ENCODE measurements at places on chromosomes 6 and 20. TPM values are rescaled to one million over a fixed set of nuclear protein-coding genes. Genes with fewer than 3 reads are reported as not detected.

Gene ADGRG6
- total RNA-seq: 0.26 TPM

DNA sequence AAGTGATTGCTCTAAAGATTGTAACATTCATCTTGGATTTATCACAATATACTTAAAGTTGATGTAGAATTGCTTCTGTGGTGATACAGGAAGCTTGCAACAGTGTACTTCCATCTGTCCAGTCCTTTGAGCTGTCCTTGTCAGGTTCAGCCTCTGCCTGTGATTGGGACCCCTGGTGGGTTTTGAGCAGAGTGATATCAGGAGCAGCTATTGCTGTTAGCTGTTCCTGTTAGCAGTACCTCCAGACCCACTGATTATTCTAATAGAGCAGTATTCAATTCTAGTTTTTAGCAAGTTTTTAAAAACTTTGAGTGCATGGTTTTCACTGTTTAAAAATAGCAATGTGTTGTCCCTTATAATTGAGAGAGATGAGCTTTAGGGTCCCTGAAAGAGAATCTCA is 48.8 kb downstream of the TULP4 start:
- peaks cover 4% of the 10 kb centered on the region for H3K36me3 ChIP-seq
- peaks cover 35% of the 10 kb centered on the region for H3K4me1 ChIP-seq
- DNase-seq: no peak
- no peak overlapping the region for H3K27ac ChIP-seq
- H3K27me3 ChIP-seq: no peaks in the 10 kb centered on the region

DNA sequence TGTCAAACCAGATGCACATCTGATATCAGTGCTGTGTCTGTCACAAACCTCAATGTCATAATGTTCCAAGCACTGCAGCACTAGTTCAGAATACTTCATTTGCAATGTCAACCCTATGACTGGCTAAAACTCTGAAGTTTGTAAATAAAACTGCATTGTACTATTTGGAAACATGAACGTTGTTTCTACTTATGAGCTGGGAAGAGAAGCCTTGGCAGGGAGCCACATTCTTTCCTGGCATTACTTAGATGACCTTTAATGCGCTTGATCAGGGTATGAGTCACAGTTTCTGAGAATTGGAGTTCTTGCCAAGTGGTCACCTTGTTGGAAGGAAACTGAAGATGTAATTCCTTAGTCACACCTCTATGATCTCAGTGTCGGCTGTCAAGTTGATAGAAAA is 664.8 kb upstream of the MMS22L start:
- no peak for DNase-seq
- H3K36me3 ChIP-seq: no peaks in the 10 kb centered on the region
- H3K27me3 ChIP-seq: no peaks in the 10 kb centered on the region
- H3K4me1 ChIP-seq: no peaks in the 10 kb centered on the region

GRCh38 chr6:15654250-15654649 is 8.6 kb downstream of the DTNBP1 start:
- H3K27ac ChIP-seq: no peak overlapping the region
- no peaks in the 10 kb centered on the region for H3K27me3 ChIP-seq
- H3K4me1 ChIP-seq: peaks cover 23% of the 10 kb centered on the region
- peaks cover 13% of the 10 kb centered on the region for H3K36me3 ChIP-seq
- no peak for DNase-seq

- peaks cover 15% of the 10 kb centered on the region for H3K36me3 ChIP-seq
- peak overlapping the region; percentile 85 for H3K27ac ChIP-seq
- no peak for DNase-seq
- no peaks in the 10 kb centered on the region for H3K27me3 ChIP-seq
- peaks cover 44% of the 10 kb centered on the region for H3K4me1 ChIP-seq
Observed at GRCh38 chr20:32278199-32278643, 770 bp downstream of the KIF3B start.

DNA sequence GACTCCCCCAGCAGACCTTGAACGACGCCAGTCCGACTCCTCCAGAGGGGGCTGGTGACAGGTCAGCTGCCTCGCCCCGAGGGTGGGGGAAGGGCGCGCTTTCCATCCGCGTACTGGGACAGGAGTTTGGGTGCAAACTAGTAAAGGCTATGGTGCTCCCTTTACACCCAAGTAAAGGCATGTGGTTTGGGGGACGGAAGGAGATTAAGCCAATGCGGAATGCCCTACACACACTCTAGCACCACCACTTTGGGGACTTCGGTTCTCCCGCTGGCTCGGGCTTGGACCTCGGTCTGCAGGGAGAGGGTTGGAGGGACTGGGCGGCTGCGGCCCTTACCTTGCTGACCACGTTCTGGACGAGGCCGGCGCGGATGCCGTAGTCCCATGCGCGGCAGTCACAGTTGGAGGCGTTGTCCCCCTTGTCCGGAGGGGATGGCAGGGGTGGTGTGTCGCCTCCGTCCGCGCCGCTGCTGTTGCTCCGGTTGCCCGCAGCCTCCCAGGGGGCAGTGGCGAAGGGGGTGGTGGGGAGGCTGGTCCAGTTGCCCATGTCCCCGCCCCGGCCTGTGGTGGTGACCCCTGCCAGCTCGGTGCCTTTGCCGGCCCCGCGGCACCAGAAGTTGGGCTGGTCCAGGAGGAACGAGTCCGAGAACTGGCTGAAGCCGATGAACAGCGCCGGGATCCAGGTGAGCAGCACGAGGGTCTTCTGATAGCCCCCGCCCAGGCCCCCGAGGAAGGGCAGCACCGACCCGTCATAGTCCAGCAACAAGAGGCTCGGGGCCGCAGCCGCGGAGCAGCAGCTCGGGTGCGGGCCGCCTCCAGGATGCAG is 1.1 kb downstream of the SLC22A23 start:
- peaks cover 49% of the 10 kb centered on the region for H3K27me3 ChIP-seq
- H3K27ac ChIP-seq: no peak overlapping the region
- no peak for DNase-seq
- H3K36me3 ChIP-seq: no peaks in the 10 kb centered on the region
- H3K4me3 ChIP-seq: no peak overlapping the region

DNA sequence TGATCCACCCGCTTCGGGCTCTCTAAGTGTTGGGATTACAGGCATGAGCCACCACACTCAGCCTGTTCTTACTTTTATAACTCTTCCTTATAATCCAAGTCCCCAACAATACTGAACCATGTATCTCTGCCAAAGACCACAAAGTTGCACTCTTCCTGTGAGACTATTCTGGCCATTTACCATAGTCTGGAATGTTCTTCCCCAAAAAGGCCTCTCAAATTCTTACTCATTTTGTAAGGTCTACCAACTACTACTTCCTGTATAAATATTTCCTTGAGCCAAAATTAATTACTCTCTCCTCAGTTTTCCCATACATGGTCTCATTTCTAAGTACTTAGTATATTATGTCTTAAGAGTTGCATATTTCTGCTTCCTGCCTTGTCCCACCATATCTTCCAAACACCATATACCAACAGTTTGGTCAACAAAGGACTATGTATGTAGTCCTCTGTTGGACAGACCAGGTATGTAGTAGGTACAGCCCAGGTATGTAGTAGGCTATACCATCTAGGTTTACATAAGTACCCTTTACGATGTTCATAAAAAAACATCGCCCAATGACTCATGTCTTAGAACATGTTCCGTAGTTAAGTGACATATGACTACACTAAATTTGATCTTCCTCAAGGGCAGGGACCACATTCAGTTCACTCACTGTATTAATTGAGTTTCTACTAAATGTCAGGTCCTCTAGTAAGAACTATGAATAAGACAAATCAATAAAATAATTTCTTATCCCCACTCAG is 22.0 kb downstream of the RANBP9 start:
- no peaks in the 10 kb centered on the region for H3K27me3 ChIP-seq
- peaks cover 42% of the 10 kb centered on the region for H3K4me1 ChIP-seq
- no peak for DNase-seq

Gene TINAG
- not detected for total RNA-seq

Gene EIF2S2
- total RNA-seq: 106 TPM

DNA sequence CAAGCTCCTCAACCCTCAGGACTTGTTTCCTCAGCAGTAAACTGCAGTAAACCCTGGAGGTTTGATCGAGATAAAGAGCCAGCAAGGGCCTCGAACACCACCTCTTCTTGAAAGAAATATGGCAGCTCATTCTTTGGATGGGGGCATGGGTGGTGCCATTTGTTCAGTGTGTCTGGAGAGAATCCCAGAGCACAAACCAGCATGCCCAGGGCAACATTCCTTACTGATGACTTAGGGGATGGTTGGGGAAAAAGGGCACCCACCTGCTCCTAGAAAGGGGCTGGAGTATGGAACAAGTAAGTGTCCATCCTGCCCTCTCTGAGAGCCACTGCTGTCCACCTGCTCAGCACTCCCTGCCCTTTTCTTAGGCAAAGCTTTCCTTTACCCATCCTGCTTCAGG is 31.3 kb upstream of the ZFAND3 start:
- no peak overlapping the region for H3K4me3 ChIP-seq
- H3K27me3 ChIP-seq: peaks cover 32% of the 10 kb centered on the region
- no peaks in the 10 kb centered on the region for H3K36me3 ChIP-seq
- DNase-seq: no peak
- H3K4me1 ChIP-seq: peaks cover 12% of the 10 kb centered on the region
- no peak overlapping the region for H3K27ac ChIP-seq

GRCh38 chr20:5168651-5169396 is 42.0 kb downstream of the CDS2 start:
- H3K27me3 ChIP-seq: no peaks in the 10 kb centered on the region
- H3K36me3 ChIP-seq: peaks cover 2% of the 10 kb centered on the region
- peaks cover 51% of the 10 kb centered on the region for H3K4me1 ChIP-seq
- DNase-seq: no peak

Gene ILRUN
- total RNA-seq: 73.7 TPM

Gene MRPL14
- total RNA-seq: 45.8 TPM

GRCh38 chr20:54058420-54059139 is 11.8 kb downstream of the BCAS1 start:
- H3K4me3 ChIP-seq: no peak overlapping the region
- H3K27ac ChIP-seq: no peak overlapping the region
- H3K4me1 ChIP-seq: peaks cover 11% of the 10 kb centered on the region
- H3K27me3 ChIP-seq: peaks cover 2% of the 10 kb centered on the region
- DNase-seq: no peak

- peak; percentile 73 for DNase-seq
- H3K27ac ChIP-seq: peak overlapping the region; percentile 91
- no peaks in the 10 kb centered on the region for H3K27me3 ChIP-seq
- H3K4me1 ChIP-seq: peaks cover 52% of the 10 kb centered on the region
- peak overlapping the region; percentile 56 for H3K4me3 ChIP-seq
Observed at GRCh38 chr6:158207422-158207788, 39.3 kb downstream of the GTF2H5 start.

Gene LRRC73
- 0.09 TPM for total RNA-seq

Gene C20orf204
- total RNA-seq: 17.5 TPM

Gene CCM2L
- total RNA-seq: not detected

Gene ZSCAN9
- total RNA-seq: 7.0 TPM

GRCh38 chr6:161446949-161447348 is 173.1 kb upstream of the AGPAT4 start:
- peaks cover 8% of the 10 kb centered on the region for H3K27me3 ChIP-seq
- no peak for DNase-seq
- no peak overlapping the region for H3K4me3 ChIP-seq
- peaks cover 5% of the 10 kb centered on the region for H3K4me1 ChIP-seq
- H3K36me3 ChIP-seq: no peaks in the 10 kb centered on the region

- no peak overlapping the region for H3K27ac ChIP-seq
- H3K36me3 ChIP-seq: no peaks in the 10 kb centered on the region
- DNase-seq: no peak
- H3K4me3 ChIP-seq: no peak overlapping the region
- H3K27me3 ChIP-seq: peaks cover 74% of the 10 kb centered on the region
- H3K4me1 ChIP-seq: peaks cover 3% of the 10 kb centered on the region
Observed at GRCh38 chr20:32045999-32046398, 6.0 kb upstream of the HCK start.

- H3K36me3 ChIP-seq: no peaks in the 10 kb centered on the region
- DNase-seq: no peak
- peaks cover 19% of the 10 kb centered on the region for H3K4me1 ChIP-seq
- H3K27me3 ChIP-seq: peaks cover 31% of the 10 kb centered on the region
- H3K27ac ChIP-seq: no peak overlapping the region
Observed at GRCh38 chr6:33934731-33935270, 131.0 kb upstream of the MLN start.

- H3K27ac ChIP-seq: no peak overlapping the region
- H3K4me3 ChIP-seq: no peak overlapping the region
Observed at GRCh38 chr20:19628570-19629134, 129.4 kb upstream of the RIN2 start.

DNA sequence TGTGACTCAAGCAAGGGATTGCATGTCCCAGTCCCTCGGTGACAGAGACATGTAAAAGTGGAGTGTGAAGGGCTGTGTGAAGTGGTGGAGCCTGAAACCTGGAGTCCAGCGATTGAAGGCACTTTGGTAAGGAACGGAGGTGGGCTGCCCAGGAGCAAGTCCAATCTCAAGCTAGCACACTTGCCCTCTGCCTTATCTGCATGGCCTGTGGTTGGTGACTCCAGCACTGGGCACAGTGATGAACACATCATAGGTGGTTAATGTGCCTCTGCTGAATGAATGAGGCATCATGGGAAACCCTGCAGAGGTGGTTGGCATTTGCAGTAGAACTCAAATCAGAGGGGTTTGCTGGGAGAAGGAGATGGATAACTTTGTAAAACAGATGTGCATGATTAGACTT is 14.9 kb upstream of the ULBP3 start:
- no peak overlapping the region for H3K4me3 ChIP-seq
- H3K36me3 ChIP-seq: no peaks in the 10 kb centered on the region
- no peak overlapping the region for H3K27ac ChIP-seq
- DNase-seq: no peak

GRCh38 chr20:21294755-21295154 is 8.4 kb upstream of the XRN2 start:
- H3K4me3 ChIP-seq: no peak overlapping the region
- peaks cover 13% of the 10 kb centered on the region for H3K27me3 ChIP-seq
- H3K36me3 ChIP-seq: no peaks in the 10 kb centered on the region
- no peak overlapping the region for H3K27ac ChIP-seq

DNA sequence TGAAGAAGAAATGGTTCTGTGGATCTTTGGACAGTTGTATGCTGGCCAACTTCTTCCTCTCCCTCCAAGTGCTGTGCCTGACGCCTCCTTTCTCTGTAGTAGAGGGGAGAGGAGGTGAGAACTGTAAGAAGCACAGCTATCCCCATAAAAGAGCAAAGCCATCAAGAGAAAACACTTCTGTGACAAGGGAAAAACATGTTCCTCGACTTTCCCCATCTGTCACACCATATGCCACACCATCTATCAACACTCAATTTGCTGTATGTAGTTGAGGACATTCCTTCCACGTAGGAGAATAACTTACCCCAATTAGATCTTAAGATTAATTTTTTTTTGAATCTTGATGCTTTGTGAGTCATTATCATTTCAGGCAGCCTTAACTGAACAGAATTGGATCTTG is 156.2 kb upstream of the PLCB4 start:
- DNase-seq: no peak
- no peaks in the 10 kb centered on the region for H3K27me3 ChIP-seq
- H3K36me3 ChIP-seq: peaks cover 1% of the 10 kb centered on the region
- H3K4me3 ChIP-seq: no peak overlapping the region
- H3K4me1 ChIP-seq: no peaks in the 10 kb centered on the region
